Aorta (tissue), 5 donors: ENCODE measurements at places on chromosomes 12 and 14. TPM values are rescaled to one million over a fixed set of nuclear protein-coding genes. Genes with fewer than 3 reads are reported as not detected.

DNA sequence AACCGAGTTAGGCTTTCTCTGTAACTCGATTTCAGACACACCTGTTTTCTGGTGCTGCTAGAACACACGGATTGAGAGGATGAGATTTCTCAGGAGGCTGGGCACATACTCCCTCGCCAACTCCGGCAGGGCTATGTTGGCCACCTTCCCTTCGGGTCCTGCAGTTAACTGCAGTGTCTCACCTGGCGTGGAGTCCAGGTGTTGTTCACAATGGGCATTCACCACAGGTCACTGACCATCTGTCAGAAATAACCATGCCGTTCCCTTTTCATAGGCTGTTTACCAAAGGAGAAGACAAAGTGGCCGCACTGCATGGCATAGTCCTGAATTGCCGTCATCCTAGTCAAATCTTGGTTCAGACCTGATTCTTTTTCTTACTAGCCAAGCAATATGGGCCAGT, 5.5 kb upstream of the KCNH3 start:
- DNase-seq: no peak

Gene HELB
- 2.5 TPM for total RNA-seq

- no peak for DNase-seq
These were observed 23.3 kb downstream of the C14orf132 start for GRCh38 chr14:96062506-96062905.

DNA sequence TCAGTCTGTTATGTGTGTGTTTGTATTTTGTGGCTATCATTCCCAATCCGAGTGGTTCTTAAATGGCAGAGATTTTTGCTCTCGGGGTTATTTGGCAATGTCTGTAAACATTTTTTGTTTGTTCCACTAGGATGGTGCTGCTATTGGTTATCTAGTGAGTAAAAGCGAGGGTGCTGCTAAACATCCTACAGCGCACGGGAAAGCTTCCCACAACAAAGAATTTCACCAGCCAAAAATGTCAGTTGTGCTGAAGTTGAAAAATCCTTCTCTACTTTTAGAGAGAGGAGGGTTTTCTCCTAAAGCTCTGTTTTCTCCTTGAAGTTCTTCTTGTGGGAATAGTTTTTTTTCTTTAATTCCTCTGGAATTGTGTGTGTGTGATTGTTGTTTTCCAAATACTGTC, 2.4 kb downstream of the EXD2 start:
- no peak for DNase-seq

DNA sequence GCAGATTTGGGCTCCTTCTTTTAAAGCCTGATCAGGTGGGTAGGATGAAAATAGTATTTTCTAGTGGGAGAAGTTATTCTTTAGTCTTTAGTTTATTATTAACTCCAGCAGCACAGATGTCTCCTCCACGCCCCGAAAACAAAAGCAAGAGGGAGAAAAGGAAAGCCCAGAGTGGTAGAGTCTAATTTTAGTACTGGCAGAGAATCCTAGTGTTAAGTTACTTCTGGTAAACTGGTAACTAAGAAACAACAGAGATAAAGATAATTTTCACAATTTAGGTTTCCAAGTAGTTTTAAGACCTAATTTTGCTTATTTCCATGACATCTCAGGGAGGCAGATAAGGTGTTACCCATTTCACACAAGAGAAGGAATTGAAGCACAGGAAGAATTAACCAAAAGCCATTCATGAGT, 16.3 kb downstream of the ATP5MC2 start:
- DNase-seq: no peak

Gene SYT10
- 0.30 TPM for total RNA-seq

Gene TMEM106C
- total RNA-seq: 70.0 TPM

Gene PLCZ1
- 0.66 TPM for total RNA-seq

Gene SRRM4
- 0.27 TPM for total RNA-seq

Gene CLEC1B
- not detected for total RNA-seq

DNA sequence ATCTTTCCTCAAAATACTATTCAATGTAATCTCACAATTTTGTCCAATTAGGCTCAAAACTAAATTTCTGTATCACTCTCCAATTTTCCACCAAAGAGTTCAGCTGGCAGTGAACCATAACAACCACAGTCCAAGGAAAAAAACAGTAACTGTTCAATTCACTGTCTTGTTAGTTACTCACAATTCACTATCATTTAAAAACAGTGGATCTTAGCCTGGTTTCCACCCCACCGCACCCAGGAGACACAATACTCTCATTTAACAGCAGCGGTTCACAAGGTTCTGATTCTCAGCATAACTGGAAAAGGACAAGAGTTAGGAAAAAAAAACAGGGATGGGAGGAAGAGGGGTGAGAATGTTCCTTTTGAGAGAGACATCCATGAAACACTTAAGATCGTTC, 40.5 kb downstream of the MED13L start:
- DNase-seq: no peak

DNA sequence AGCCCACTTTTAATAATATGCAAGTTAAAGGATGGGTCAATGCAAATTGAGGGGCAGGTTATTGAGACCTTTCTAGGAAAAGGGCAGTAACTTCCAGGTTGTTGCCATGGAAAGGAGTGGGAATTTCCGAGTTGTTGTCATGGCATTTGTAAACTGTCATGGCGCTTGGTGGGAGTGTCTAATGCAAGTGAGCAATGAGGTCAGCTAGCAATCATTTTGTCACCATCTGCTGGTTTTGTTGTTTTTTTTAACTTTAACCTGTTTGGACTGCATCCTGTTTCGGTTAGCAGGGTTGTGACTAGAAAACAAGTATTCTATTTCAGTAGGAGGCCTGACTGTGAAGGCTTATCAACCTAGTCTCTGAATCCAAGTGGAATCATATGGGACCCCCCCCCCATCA, 85.8 kb upstream of the TSPAN11 start:
- DNase-seq: no peak

DNA sequence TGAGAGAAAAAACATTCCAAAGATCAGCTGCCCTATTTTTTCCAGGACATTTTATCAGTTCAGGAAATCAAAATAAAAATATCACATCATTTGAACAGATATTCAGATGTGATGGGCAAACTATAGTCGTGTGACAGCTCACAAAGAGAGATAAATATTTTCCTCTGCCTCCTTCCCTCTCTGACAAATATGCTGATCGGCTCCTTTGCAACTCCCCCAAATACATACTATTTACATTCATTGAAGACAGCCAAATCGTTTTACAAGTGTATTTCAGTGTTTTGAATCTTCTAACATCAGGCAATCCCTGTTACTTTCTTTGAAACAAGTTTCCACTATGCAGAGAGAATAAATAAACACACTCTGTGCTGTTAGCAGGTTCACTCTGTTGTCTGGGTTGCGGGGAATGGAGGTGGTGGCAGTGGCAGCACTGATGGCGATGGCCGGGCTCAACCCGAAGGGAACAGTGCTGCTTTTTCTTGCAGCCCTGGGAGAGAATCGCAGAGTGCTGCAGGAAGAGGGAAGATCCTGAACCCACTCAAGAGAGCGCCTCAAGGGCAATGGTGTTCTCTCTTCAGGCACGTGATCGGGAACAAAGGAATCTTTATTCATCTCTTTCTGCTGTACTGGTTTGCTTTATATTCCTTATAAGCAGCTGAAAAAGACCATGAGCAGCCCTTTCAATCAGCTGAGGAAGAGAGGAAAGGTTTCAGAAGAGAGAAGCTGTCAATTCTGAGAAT, 142.5 kb downstream of the PHLDA1 start:
- no peak for DNase-seq

DNA sequence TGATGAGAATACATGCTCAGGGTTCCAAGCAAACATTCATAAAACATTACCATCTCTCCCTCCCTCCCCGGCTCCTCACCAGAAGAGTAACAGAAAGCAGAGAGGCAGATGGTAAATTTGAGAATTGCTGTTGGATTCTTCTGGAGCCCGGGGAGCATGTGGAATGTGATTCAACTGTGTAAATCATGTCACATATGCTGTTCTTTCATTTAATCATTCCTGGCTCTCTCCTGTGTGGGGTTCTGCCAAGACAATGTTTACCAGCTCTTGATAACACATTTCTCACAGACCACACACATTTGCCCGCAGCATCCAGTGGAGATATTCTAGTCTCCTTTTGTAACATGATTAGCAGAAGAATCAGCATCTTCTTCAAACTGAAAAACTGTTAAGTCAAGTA, 23.4 kb upstream of the NR2C1 start:
- DNase-seq: no peak

GRCh38 chr12:3598896-3599860, 108.2 kb downstream of the PRMT8 start:
- DNase-seq: peak; percentile 33

- no peak for DNase-seq
These were observed 966.2 kb downstream of the NRXN3 start for GRCh38 chr14:79136071-79137044.

Gene MYF5
- not detected for total RNA-seq

Gene MORN3
- total RNA-seq: not detected

Gene MAP4K5
- 67.0 TPM for total RNA-seq

DNA sequence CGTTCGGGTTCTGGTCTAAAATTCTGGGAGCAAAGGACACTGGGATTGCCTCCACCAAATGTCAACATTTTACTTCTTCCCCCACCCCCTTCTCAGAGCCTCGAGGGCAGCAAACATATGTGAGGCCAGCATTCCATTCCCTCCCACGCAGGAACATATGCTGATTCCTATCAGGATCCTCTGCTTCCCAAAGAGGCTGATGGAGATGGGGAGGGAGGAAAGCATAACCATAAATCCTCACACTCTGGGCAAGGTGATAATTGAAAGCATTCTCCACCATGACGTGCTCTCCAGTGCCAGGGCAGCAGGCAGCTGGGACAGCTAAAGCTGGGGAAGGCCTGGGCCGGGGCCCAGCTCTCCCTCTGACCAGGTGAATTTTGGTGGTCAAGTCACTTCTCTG, 395.0 kb downstream of the ZFP36L1 start:
- no peak for DNase-seq

DNA sequence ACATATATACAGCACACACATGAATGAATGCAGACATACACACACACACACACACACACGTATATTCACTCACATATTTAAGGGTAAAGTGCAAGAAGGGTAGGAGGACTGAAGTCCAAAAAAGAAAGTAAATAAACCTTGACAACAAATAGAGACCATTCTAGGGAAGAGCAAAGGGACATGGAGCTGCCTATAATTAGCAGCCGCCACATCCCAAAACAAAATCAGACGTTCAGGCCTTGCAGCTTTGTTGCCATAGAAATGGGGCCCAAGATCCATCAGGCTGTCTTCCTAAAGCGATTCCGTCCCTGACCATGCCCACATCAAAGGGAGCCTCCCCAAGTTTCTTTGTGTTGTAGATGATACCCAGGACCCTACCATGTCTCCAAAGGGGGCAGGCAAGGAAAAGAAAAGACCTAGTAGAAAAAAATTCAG, 703.5 kb upstream of the TBX3 start:
- no peak for DNase-seq

Gene AHNAK2
- total RNA-seq: 25.5 TPM

DNA sequence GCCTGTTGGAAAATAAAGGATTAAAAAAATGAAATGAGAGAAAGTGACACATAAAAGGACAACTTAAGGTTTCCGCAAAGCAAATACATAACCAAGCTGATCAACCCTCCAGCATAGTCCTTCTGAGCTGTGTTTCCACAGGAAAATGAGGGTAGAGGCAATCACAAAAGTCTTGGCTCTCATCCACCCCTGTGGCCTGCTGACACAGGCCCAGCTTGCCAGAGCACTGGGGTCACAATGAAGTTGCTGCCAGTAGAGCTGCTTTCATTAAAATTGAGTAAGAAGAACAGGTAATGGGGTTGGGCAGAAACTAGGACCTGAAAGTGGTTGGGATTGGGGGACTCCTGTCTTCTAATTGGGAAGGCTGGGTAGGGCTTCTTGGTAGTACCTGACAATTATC, 65.9 kb downstream of the RERG start:
- DNase-seq: no peak

- no peak for DNase-seq
These were observed 202.7 kb upstream of the GARIN6 start for GRCh38 chr12:99444859-99445316.

Gene ANO4
- total RNA-seq: 0.32 TPM

GRCh38 chr12:108461058-108461660, 53.9 kb upstream of the FICD start:
- DNase-seq: no peak

- no peak for DNase-seq
These were observed 365.3 kb downstream of the NUAK1 start for GRCh38 chr12:105773471-105773870.

Gene INF2
- 102 TPM for total RNA-seq

GRCh38 chr12:55687746-55688145, 20.0 kb downstream of the ITGA7 start:
- DNase-seq: no peak

Gene FIGNL2
- 1.0 TPM for total RNA-seq

- no peak for DNase-seq
These were observed 400.4 kb downstream of the ATP23 start for GRCh38 chr12:58341791-58342190.

GRCh38 chr14:94027566-94028449, 1.7 kb downstream of the OTUB2 start:
- no peak for DNase-seq

Gene GLI1
- total RNA-seq: 15.5 TPM

GRCh38 chr14:76644855-76645518, 116.3 kb upstream of the VASH1 start:
- DNase-seq: no peak

Gene PLEKHD1
- total RNA-seq: 0.26 TPM

DNA sequence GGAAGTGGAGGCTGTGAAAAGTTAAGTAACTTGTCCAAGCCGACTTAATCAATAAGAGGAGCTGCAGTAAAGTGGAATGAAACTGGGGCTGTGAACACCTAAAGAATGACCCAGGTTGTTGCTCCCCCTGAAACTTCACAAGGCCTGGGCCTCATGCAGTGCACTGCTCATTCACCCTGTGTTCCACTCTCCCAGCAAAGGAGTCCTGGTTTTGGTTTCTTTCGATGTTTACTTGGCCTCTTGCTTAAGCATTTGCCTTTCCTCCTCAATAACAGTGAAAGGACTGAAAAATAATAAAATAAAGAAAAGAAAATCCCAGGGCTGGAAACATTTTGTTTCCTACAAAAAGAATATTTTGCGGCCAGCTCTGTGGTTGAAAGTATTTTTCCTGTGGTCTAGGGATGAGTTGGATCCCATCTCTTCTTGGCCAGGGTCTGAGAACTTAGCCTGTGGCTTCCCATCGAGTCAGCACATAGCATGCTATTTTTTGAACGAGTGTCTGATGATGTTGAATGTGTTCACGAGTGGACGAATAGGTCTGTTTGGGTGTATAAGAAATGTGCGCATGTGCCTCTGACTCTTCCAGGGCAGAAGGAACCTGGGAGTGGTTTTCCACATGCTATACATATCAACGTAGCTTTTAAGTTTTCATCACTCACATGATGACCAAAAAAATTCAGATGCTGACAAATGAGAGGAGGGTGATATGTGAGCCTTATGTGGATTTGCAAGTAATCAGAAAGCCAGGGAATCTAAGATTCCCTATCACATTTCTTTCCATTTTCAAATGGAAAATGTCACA, 349.8 kb downstream of the ZFP36L1 start:
- DNase-seq: no peak

DNA sequence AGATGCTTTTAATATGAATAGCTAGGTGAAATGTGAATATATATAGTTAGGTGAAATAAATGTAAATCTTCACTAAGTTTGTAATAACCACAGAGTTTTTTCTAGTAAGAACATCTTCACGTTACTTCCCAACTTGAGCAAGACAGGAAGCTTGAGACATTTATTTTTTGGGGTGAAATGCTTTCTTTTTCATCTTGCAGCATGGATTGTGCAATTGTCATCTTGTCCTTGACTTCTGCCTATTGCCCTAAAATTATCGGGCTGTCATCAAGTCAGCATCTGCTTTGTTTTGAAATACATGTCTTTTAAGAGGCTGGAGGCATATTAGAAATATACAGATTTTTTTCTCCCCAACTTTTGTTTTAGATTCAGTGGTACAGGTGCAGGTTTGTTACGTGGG, 433.9 kb downstream of the PCNX1 start:
- DNase-seq: no peak

GRCh38 chr12:79407671-79408622, 282.8 kb downstream of the PAWR start:
- peak; percentile 50 for DNase-seq

Gene TMEM119
- 14.7 TPM for total RNA-seq
